GM13977 (cell line): ENCODE measurements at places on chromosomes 1 and 21.
A peak's percentile ranks its signal among the peaks of the same experiment; 100 is the strongest.

DNA sequence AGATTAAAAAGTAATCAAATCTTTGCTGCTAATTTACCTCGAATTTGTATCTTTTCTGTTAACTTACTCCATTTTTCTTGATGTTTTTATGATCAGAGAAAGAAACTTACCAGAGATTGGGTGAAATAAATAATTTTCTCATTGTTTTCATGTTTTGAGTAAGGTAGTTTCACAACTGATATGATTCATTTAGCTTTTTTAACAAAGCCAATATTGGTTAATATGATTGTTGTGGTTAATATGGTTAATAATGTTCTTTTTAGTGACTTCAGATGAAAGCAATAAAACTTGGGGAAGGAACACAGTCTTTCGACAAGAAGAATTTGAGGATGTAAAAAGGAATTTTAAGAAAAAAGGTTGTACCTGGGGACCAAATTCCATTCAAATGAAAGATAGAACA, 48.1 kb downstream of the MAP3K21 start:
- peak; percentile 10 for DNase-seq

DNA sequence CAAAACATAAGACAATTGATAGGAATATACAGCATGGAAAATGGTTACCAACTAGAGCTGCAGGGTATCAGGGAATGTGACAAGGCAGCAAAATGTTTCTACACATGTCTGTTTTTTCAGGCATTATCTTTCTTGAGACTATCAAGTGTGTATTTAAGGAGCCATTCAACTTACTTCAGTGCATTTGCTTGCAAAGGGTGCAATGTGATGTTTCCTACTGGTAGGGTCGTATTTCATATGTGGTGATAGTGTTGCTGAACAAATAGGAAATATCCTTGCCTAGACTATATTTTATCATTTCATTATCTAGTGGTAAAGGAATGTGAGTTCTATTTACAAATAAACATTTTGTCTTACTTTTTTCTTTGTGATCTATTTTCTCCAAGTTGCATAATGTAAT, 42.4 kb downstream of the PTPRC start:
- DNase-seq = no peak

- peak; percentile 19 for DNase-seq
Measured at GRCh38 chr1:6426277-6426971, 1.8 kb downstream of the ESPN start.

- no peak for DNase-seq
Measured at GRCh38 chr1:79785561-79785960, 779.0 kb upstream of the ADGRL4 start.
